ENCODE measurements at places on chromosomes 2 and 18.
A peak's percentile ranks its signal among the peaks of the same experiment; 100 is the strongest.

GRCh38 chr2:172639823-172640222 lies 83.9 kb downstream of the PDK1 start:
- no peak for DNase-seq

DNA sequence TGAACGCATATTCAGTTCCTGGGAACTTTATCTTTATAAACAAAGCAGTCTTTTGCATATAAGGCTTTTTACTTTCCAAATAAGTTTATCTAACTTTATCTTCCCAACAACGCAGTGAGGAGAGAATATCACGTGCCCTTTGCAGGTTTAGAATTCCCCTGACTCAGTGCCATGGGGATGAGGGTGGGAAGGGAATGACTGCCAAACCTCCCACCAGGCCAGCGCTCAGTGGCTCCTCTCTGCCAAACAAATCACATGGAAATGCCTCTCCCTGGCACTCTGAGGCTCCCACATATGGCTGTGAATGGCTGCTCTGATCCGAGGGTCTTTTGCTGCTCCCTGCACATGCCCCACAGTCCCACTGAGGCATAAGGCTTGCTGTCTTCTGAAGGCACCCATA lies 158.3 kb downstream of the DNAH6 start:
- no peak for DNase-seq

GRCh38 chr2:236935631-236936445 lies 149.9 kb upstream of the COPS8 start:
- no peak for DNase-seq

DNA sequence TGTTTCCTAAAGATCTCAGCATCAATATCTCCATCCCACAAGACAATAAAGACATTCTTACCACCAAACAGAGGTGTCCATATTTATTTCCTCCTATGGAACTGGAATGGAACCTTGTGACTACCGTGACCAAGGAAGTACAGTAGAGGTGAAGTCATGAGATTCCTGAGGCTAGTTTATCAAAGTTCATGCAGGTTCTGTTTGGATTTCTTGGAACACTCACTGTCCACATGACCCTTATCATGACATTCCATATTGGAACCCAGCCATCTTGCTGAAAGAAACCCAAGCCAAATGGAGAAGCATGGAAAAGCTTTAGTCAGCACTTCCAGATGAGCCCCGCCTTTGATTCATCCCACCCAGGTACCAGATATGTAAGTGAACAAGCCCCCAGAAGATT lies 516.0 kb upstream of the POU3F3 start:
- no peak for DNase-seq

- no peak for DNase-seq
These were observed 23.3 kb upstream of the ARPC2 start for GRCh38 chr2:218193701-218194100.

GRCh38 chr2:187615364-187615763 lies 61.1 kb upstream of the TFPI start:
- DNase-seq: no peak

GRCh38 chr2:171793691-171794678 lies 100.1 kb downstream of the SLC25A12 start:
- DNase-seq: no peak

DNA sequence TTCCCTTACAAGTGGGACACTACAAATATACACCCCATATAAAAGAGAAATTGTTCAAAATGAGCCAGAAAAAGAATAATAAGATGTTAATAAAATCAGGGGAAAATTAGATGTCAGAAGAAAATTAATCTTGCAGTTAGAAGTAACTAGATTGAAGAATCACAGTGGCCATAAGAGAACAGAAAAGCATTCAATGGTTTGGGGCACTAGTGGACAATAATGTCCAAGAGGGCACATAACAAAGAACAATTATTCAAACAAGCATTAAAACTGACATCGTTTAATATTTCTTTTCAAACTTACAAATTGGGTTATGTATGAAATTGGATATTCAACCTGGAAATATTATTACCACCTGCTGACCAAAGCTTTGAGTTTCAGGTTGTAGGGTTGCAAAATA lies 12.9 kb downstream of the TCF4 start:
- no peak for DNase-seq

DNA sequence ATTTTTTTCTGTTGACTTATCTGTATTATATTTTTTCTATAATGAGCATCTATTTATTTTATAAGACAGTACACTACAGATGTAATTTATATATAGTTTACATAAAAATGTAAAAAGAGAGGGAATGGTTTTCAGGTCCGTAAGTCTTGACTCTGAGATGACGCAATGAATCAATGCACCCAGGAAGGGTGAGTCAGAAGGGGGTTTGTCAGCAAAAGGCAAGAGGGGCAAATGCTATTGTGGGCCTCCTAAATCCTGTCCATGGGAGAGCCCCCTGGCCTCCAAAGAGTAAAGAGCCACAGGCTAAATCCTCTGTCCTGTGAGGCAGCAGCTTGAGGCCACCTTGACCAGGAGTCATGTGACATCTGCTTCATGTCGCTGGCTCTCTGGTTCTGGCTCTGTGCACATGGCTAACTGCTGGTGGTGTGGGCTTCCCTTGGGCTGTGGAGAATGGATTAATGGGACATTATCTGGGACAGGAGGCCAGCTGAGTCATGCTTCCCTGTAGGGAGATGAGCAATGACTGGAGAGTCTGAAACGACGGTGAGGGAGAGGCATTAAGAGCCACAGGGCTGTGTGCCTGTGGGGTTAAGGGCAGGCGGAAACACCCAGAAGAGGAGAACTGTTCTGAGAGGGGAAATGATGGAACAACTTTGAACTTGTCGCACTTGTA lies 22.8 kb upstream of the ASB18 start:
- no peak for DNase-seq

DNA sequence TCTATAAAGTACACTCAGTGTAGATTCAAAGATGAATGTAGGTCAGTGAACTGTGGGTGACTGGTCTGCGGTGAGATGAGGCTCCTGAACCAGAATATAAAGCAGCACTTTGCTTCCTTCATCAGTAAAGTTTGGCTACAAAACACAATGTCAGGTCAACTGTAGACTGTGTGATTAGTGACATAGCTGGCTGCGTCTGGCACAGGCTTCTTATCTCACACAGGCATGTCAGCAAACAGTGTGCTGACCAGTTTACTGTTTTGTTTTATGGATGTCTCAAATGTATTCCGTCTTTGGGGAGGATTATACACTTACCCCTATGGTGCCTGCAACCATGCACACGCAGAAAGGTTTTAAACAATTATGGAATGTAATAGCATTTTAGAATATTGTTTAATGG lies 87.1 kb downstream of the ZNF236 start:
- DNase-seq: no peak

DNA sequence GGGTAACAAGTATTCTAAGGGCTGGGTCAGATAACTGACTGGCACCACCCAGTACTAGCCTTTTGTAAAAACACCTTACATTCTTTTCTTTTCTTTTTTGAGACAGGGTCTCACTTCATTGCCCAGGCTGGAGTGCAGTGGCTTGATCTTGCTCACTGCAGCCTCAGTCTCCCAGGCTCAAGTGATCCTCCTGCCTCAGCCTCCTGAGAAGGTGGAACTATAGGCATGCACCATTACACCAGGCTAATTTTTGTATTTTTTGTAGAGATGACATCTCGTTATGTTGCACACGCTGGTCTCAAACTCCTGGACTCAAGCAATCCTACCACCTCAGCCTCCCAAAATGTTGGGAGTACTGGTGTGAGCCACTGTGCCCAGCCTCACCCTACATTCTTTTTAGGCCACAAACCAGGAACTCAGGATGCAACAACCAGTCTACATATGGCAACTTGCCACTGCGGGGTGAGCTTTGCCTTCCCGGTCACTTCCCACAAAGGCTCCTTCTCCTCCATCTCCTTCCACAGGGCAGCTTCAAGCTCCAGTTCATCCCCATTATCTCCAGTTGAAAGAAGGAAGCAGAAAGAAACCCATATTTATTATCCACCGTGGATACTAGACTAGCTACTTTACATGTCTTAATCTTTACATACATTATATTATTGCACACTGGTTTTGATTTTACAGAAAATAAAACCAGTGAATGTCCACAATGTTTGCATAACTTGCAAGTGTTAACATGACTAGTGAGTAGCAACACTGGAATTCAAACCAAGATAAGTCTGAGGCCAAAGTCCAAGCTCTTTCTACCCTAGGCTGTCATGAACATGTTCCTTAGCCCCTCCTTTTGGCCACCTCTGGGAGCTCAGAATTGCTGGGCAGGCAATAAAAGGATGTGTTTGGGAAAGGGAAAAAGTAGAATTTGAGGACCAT lies 23.7 kb upstream of the AP1S3 start:
- no peak for DNase-seq

GRCh38 chr2:36489281-36489680 lies 108.7 kb downstream of the FEZ2 start:
- DNase-seq: no peak

DNA sequence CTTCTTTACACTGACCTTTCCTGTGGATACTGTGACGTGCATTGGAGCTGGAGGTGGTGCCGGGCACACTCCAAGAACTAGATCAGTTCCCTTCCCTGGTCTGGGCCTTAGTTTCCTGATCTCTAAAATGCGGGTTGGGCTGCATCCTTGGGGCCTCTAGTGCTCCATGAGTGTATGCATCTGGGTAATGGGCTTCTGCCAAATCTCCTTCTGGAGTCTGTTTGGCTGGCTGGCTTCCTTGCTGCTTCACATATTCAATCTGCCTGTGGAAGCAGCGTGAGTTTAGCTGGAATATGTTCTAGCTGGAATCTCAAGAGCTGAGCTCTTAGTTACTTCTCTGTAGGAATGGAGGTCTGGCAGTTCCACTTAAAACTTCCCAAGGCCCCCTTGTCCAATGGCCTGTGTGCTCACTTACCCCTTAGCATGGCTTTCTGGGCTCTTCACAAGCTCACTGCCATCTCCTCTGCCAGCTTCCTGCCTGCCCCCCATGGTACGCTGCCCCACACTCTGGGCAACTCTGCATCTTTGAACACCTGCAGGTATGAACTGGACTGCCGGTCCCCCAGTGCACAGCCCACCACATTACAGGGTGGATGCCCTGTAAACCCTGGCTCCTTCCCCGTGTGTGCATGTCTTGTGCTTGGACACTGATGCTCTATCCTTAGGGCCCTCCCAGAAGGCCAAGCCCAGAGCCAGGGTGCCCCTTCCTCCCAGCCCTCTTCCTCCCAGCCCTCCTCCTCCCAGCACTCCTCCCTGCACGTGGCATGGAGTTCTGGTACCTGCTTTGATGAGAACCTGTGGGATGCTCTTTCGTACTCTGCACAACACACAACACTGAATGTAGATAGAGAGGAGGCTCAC lies 103.6 kb upstream of the SMAD2 start:
- no peak for DNase-seq

GRCh38 chr2:233439191-233439590 lies 84.9 kb downstream of the DGKD start:
- no peak for DNase-seq

GRCh38 chr18:45764000-45764686 lies 40.2 kb downstream of the SLC14A1 start:
- DNase-seq: no peak

GRCh38 chr2:64514008-64514407 lies 10.1 kb upstream of the AFTPH start:
- DNase-seq: no peak

GRCh38 chr18:27250471-27250870 lies 65.4 kb upstream of the CHST9 start:
- no peak for DNase-seq

DNA sequence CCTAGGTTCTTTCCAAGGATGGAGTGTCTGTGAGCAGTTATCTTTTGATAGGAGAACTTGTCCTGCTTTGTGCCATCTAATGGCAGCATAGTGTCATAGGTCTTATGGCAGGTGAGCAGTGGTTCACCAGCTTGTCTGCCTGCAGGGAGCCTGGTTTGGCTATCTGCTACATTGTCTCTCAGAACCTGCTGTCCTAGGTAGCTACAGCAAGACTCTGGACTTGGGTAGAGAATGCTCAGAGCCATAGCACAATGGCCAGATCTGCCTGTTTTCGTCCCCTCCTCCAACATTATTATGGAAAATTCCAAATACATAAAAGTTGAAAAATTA lies 28.3 kb downstream of the AGFG1 start:
- no peak for DNase-seq

DNA sequence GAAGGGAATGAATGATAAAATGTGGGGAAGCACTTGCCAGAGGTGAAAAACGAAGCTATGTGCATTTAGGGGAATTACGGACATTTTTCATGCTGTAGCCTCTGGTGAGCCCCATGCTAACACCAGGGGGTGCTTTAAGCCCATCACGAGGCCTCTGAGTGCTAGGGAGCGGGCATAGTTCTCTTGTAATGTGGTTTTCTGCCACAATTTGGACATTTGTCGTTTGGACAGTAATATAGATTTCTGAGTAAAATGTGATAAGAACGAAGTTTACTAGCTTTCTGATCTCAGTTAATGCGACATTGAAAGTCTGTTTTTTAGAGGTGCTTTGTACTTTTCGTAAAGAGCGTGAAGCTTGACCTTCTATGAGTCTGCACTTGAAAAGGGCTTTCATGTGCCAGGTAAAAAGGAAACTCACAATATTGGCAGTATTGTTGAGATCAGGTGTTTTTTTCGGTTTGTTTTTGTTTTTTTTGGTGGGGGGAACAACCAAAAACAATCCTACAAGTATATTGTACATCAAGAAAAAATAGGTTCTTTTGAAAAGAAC lies 50.6 kb downstream of the TRAF3IP1 start:
- peak; percentile 53 for DNase-seq

- no peak for DNase-seq
These were observed 33.9 kb upstream of the TMEM18 start for GRCh38 chr2:710867-711665.

GRCh38 chr2:229235131-229235914 lies 35.8 kb downstream of the PID1 start:
- no peak for DNase-seq

- no peak for DNase-seq
These were observed 1.0 kb downstream of the DARS1 start for GRCh38 chr2:135984199-135985017.

DNA sequence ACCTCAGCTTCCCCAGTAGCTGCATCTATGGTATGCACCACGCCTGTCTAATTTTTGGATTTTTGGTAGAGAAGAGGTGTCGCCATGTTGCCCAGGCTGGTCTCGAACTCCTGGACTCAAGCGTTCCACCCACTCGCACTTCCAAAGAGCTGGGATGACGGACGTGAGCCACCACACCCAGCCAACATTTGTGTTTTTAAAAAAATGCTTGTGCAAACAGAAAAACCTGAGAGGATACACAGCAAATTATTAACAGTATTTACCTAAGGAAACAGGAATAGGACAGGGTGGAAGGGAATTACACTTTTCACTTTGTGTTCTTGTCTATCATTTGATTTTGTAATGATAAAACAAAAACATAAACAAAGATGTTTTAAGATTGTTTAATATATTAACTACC lies 25.1 kb downstream of the NOL10 start:
- no peak for DNase-seq

- DNase-seq: peak; percentile 39
These were observed 905 bp upstream of the IAH1 start for GRCh38 chr2:9473308-9473984.

- DNase-seq: no peak
These were observed 167.1 kb upstream of the SIX2 start for GRCh38 chr2:45176390-45176789.

GRCh38 chr2:176421297-176422050 lies 152.2 kb downstream of the MTX2 start:
- no peak for DNase-seq

DNA sequence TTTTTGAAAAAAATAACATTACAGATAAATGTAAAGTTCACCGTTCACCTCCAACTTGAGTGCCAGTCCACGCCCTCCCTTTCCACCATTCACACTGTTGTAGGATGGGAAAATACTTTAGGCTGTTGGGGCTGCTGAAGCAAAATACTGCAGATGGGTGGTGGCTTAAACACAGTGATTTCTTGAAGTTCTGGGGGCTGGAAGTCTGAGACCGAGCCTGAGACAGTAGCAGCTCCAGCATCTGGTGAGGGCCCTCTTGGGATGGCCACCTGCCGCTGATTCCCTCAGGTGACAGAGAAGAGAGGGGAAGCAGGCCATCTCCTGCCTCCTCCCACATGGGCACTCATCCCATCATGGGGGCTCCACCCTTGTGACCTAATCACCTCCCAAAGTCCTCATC lies 17.7 kb downstream of the ALLC start:
- no peak for DNase-seq
